ENCODE measurements at places on chromosomes 11 and 22. TPM values are rescaled to one million over a fixed set of nuclear protein-coding genes. Genes with fewer than 3 reads are reported as not detected.

CFAP300 gene
- 1.2 TPM for total RNA-seq

SLC29A2 gene
- total RNA-seq = 29.8 TPM

- H3K4me1 ChIP-seq = no peaks in the 10 kb centered on the region
- no peak overlapping the region for H3K4me3 ChIP-seq
- no peak for DNase-seq
- H3K27ac ChIP-seq = no peak overlapping the region
- H3K36me3 ChIP-seq = no peaks in the 10 kb centered on the region
- H3K27me3 ChIP-seq = no peaks in the 10 kb centered on the region
These were observed 10.3 kb upstream of the FADD start for GRCh38 chr11:70192666-70193410.

- no peak overlapping the region for H3K27ac ChIP-seq
- H3K36me3 ChIP-seq = no peaks in the 10 kb centered on the region
- H3K27me3 ChIP-seq = no peaks in the 10 kb centered on the region
- no peaks in the 10 kb centered on the region for H3K4me1 ChIP-seq
These were observed 1563.7 kb upstream of the TENM4 start for GRCh38 chr11:81004576-81004975.

- H3K27me3 ChIP-seq = no peaks in the 10 kb centered on the region
These were observed 239.8 kb upstream of the ARHGAP20 start for GRCh38 chr11:110951950-110952503.
